Ovary (tissue), 10 donors: ENCODE measurements at places on chromosomes 1 and 21. TPM values are rescaled to one million over a fixed set of nuclear protein-coding genes. Genes with fewer than 3 reads are reported as not detected.

DNA sequence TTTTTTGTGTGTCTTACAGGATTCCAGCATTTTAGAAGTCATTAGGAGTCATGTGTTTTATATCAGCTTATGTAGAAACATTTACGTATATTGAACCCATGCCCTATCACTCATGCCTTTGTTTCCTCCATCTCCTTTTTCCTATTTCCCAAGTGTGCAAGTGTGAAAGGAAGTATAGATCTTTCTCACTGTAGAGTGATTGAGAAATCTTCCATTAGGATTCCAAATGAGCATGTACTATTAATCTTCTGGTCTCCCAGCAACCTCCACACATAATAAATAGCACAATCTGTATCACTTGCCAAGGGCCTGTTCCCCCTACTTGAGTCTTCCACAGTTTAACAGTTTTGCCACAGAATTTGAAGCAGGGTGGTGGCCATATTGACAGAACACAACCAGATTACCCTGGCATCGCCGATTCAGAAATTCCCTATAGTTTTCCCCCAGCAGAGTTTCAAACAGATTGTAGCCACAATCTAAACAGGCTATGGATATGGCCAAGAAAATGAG is 1052.8 kb downstream of the TTLL7 start:
- DNase-seq, result no peak

GRCh38 chr1:15231714-15232201 is 15.3 kb upstream of the FHAD1 start:
- DNase-seq, result no peak

- no peak for DNase-seq
Observed at GRCh38 chr21:35616090-35616489, 444.2 kb downstream of the SETD4 start.

DNA sequence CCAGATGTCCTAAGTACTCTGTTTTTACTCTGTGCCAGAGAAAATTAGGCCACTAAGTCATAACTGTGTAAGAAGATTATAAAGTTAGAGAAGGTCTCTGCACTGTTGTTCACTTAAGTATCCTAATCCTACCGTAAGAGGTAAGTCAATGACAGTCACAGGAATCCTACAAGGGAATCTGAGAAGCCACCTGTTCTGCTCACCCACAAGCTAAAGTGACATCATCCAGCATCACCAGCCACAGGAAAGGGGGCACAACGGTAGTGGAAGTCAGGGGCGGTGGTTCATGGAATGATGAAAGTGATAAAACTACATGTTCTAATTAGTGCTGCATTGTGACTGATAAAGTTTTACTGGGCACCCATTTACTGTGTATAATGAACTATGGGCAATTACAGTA is 92.7 kb downstream of the PLD5 start:
- DNase-seq, result no peak

DNA sequence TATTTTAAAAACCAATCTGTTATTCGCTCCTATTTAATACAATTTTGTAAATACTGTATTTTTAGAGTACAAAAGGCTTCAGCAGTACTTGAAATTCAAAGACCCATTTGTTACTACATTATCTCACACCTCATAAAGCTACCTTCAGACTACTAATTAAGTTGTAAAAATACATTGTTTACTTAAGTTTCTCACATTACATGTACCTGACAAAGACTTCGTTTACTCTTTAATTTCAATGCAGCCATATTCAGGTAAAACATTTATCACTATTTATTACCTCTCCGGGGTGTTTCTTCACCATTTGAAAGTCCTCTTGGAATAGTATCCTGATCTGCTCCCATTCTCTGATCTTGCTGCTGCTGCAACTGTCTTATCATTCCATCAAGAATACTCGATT is 55.2 kb downstream of the BRWD1 start:
- DNase-seq, result no peak

The C1orf105 gene
- total RNA-seq, result not detected

DNA sequence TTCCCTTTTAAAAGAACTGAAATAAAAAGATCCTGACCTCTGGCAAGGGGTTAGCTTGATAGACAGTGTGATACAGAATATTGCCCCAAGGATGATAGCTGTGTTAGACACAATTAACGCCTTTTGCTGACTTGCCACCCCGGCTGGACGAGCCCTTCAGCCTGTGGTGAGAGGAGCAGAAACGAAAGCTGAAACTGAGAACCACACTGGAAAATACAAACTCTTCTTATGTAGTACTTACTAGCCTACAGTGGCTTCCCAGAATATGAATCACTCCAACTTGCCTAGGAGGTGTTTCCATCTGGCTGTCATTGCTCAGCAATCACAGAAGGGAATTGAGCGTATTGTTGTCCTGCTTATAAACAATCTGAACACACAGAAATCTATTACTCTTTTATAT is 22.9 kb downstream of the SAMSN1 start:
- DNase-seq, result no peak

GRCh38 chr1:68217060-68217554 is 15.2 kb downstream of the WLS start:
- DNase-seq, result no peak

DNA sequence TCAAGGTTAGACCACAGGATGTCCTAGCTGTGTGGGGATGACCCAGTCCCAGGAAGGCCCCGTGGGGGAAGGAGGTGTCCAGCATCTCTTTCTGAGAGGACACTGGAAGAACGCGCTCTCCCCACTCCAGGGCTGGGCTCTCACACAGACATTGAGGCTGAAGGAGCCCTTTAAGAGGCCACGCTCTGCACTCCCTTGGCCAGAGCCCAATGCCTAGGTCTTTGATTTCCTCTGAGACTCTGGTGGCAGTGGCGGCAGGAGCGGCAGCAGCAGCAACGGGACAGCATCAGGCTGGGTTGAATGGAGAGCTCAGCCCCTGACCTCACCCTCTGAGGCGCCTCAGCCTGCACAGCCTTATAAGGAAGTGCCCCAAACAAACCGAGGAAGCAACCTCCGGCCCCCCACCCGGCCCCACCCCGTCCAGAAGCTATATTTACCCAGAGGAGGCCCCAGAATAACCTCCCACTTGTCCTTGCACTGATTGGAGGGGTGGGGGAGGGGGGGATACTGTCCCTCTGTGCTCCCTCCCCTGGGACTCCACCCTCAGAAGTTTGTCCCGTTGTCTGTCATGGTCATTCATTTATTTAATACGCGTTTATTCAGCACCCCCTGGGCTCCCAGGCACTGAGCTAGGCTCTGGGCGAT is 12.3 kb downstream of the NES start:
- DNase-seq, result no peak

- DNase-seq, result no peak
Observed at GRCh38 chr1:36513676-36514473, 31.2 kb upstream of the CSF3R start.

DNA sequence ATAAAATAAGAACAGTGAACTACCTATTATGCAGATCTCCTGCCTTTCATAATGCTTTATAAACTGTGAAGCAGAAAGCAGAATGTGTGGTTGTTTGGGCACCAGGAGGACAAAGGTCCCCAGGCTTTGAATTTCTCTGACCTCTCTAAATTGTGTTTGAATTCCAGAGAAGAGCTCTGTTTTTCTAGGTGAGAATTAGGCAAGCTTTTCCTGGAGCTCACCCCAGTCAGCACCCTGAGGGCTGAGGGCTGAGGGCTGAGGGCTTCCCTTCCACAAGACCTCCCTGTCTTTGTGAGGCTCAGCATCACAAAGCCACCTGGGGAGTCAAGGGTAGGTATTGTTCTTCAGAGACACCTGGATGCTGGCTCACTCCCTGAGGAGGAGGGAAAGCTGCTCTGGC is 45.5 kb upstream of the LRIG2 start:
- DNase-seq, result no peak
